Mesenchymal stem cell (in vitro differentiated cells and primary cell): ENCODE measurements at places on chromosomes 7 and 10.

GRCh38 chr7:151590850-151591771 lies 71.4 kb upstream of the RHEB start:
- DNase-seq: no peak

- DNase-seq: no peak
Measured at GRCh38 chr10:75651417-75651816, 220.0 kb downstream of the LRMDA start.

- no peak for DNase-seq
Measured at GRCh38 chr7:128026551-128026950, 4.7 kb downstream of the LRRC4 start.

DNA sequence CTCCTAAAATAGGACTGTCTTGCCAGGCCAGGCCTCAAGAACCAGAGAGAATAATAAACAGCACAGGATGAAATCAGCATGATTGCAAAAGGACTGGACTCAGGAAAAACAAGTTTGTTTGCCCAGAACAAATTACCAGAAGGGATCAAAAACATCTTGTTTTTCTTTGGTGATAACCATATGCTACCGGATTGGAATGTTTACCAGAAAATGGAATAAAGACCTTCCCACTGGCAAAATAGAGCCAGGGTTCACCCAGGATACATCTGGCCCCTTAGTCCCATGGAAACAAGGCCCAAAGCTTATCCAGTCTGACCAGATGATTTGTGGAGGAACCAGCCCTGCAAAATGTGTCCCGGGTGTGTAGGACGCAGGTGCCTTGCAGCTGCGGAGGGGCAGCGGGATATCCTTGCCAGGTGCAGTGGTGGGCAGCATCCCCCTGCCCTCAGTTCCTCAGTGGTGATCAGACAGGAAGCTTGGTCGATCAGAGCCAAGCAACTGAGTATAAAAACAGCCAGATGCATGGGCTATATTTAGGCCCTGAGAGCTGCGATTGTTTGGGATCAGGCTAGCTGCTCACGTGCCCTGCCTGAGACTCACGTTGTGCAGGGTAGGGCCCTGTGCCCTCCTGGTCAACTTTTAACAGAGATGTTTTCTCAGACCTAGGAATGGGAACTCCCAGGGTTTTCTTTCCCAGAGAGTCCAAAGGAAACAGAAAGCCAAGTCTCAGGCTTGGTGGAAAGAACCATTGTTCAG lies 4.6 kb upstream of the ZNF22 start:
- DNase-seq: peak; percentile 64

- no peak for DNase-seq
Measured at GRCh38 chr7:102323914-102324195, 32.4 kb downstream of the SPDYE6 start.

DNA sequence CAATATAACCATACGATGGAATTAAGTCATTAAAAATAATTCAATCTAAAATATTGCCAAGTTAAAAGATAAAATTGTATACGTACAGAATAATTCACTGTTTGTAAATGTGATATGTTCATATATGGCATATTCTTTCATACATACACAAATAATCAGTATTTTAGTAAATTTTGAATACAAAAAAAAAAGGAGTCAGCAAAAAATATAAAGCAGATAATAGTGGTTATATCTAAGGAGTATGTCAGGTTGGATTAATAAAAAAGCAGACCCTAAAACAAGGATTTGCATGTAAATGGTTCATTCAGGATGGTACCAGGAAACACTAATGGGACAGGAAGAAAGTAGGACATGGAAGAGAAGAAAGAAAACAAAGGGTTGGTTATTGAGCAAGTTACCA lies 59.5 kb downstream of the XPNPEP1 start:
- DNase-seq: no peak

DNA sequence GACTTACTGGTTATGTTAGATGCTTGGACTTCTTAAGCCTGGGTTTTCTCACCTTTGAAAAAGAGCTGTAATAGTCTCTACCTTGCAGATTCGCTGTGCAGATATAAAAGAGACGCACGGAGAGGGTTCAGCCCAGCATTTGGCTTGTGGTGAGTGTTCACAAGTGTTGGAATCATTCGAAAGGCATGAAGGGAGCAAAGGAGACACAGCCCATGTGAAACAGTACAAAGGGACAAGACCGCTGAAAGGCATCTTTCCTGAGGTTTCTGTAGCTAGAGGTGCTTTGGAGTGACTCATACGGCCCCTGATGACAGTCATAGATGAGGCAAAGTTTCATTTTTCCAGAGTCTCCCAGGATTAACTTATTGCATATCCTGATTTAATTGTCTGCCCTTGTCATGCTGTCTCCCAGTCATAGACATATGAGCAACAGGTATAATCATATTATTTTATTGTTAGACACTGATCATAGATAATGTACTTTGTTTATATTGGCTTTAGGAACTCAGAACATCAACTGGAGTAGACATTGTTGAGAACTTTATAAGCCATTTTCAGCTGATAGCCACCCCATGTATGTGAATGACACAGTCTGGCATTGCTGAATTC lies 171.1 kb downstream of the ADRA2A start:
- DNase-seq: no peak

DNA sequence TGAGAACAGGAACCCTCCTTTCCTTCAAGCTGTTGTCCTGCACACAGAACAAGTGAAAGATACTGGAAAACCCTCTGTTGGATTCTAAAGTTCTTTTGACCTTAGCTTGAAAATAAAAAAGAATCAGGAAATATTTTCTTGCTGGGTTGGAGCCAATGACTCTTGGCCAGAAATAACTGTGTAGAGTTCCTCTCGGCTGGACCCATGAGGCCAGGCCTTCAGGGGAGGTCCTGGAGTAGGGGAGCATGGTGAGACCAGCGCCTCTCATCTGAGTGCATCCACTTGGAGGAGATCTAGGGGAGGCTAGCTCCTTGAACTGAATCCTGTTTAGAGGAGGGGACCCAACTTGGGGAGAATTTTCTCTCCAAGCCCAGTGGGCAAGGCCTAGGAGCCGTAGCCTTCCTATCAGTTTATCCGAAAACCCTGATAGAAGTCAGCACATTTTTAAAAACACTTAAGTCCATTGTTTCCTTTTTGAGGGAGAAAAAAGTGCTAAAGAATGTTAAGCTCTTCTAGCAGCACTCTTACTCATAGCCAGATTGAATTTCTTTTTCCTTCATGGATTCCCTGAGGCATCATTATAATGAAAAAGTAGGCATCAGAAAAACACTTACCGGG lies 635.7 kb upstream of the ANKRD30A start:
- peak; percentile 44 for DNase-seq

GRCh38 chr7:106793015-106793975 lies 71.8 kb upstream of the PIK3CG start:
- peak; percentile 33 for DNase-seq

- DNase-seq: no peak
Measured at GRCh38 chr10:59909815-59910214, 3.5 kb upstream of the CCDC6 start.

- no peak for DNase-seq
Measured at GRCh38 chr7:11959121-11959520, 127.1 kb upstream of the THSD7A start.

GRCh38 chr10:103140469-103140868 lies 52.6 kb downstream of the NT5C2 start:
- no peak for DNase-seq

- DNase-seq: peak; percentile 13
Measured at GRCh38 chr7:105336009-105336408, 52.7 kb downstream of the SRPK2 start.

DNA sequence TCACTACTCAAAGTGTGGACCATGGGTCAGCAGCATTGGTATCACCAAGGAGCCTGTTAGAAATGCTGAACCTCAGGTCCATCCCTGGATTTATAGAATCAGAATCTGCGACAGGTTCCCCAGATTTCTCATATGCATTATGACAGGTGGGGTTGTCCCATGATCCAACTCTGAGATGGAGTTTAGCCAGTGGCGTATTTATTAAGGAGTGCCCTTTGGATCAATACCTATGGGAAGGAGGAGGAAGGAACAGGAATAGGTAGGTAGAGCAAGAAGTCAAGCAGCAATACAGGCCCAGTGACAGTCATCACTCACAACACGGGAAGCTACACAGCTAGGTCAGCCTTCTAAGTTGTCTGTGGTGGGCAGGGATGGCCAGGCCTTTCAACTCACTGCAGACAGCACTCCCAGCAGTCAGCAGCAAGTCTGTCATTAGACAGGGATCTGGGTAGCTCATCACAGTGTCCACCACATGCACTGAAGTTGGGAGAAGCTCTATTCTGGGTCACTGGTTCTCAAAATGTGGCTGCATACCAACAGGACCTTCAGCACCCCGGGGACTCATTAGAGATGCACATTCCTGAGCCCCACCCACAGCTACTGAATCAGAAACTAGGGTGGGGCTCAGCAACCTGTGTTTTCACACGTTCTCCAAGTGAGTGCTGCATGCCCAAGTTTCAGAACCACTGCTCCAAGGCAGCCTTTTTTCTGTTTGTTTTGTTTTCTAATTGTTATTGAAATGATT lies 532.3 kb upstream of the GALNT17 start:
- no peak for DNase-seq
